ENCODE measurements at places on chromosomes 7 and 10. TPM values are rescaled to one million over a fixed set of nuclear protein-coding genes. Genes with fewer than 3 reads are reported as not detected.

HOXA6 gene
- total RNA-seq, result not detected

STK32C gene
- total RNA-seq, result 25.0 TPM

LIPM gene
- total RNA-seq, result not detected

INA gene
- total RNA-seq, result 0.30 TPM

TFPI2 gene
- total RNA-seq, result 166 TPM

NME8 gene
- not detected for total RNA-seq

GIMAP2 gene
- 0.60 TPM for total RNA-seq

TUBAL3 gene
- not detected for total RNA-seq

TFR2 gene
- under 0.01 TPM for total RNA-seq

CACNB2 gene
- 2.7 TPM for total RNA-seq

RBP3 gene
- total RNA-seq, result under 0.01 TPM

LIPF gene
- total RNA-seq, result not detected

NUP205 gene
- 33.1 TPM for total RNA-seq

PPP1R17 gene
- not detected for total RNA-seq

CYP3A4 gene
- not detected for total RNA-seq

SLC18A3 gene
- under 0.01 TPM for total RNA-seq

TMEM176A gene
- under 0.01 TPM for total RNA-seq

RAPGEF5 gene
- total RNA-seq, result 1.7 TPM

AGR2 gene
- total RNA-seq, result not detected

CD36 gene
- total RNA-seq, result 132 TPM

HOXA1 gene
- not detected for total RNA-seq

CYP3A5 gene
- not detected for total RNA-seq

KLF14 gene
- not detected for total RNA-seq

ERVW-1 gene
- total RNA-seq, result not detected

All from smooth muscle cell of the coronary artery (primary cell).